ENCODE measurements at places on chromosomes 4 and X.

DNA sequence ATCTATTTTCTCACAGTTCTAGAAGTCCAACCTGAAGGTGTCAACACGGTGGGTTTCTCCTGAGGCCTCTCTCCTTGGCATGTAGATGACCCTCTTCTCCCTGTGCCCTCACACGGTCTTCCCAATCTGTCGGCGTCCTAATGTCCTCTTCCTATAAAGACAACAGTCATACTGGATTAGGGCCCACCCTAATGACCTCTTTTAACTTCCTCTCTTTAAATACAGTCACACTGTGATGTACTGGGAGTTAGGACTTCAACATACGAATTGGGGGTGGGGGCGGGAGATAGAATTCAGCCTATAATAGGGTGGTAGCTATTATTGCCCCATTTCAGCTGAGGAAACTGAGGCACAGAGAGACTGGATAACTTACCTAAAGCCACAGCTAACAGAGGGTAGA is 70.2 kb downstream of the SMIM20 start:
- no peak for DNase-seq

DNA sequence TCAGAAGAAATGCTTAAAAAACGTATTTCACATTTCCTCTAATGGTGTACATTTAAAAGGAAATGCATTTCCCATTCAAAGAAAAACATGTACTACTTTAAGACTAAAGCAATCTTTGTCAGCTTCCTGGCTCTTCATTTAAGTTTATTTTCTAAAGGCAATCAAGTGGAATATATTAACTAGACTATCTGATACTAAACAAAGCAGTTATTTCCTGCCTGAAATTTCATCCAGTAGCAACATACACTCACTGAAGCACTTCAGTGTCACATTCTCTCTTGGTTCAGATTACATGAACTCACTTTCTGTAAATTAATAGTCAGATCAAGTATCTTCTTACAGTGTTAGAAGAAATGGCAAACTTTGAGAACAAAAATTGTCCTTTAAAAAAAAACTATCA is 42.5 kb downstream of the LRBA start:
- no peak for DNase-seq

DNA sequence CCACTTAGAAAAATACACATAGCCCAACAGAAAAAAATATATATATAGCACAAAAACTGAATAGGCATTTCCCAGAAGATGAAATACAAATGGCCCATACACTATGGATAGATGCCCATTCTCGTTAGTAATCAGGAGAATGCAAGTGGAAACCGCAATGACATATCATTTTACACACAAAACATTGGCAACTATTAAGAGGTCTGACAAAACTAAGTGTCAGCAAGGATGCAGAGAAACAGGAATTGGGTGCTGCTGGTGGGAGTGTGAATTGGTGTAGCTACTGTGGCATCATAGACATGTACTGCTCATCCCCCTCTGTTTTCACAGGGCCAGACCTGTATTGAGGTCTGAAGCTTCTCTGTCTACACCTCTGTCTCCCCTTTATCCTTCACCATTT is 320.0 kb downstream of the IDS start:
- DNase-seq: peak; percentile 2

DNA sequence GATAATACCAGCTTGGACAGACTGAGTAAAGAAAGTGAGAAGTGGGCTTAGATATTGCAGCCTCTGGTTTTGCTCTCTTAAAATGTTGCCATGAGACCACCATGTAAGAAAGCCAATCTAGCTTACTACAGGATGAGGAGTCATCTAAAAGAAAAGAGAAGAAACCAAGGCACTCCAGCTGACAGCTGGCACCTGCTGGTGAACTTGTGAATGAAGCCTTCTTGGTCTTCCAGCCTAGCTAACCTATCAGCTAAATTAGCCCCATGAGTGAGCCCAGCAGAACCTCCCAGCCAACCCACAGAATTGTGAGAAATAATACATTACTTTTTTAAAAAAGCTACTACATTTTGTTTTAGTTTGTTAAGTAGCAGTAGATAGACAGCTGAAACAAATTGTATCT is 154.5 kb upstream of the QRFPR start:
- DNase-seq: no peak

GRCh38 chrX:64204252-64204651 is 1.3 kb downstream of the AMER1 start:
- peak; percentile 8 for DNase-seq

DNA sequence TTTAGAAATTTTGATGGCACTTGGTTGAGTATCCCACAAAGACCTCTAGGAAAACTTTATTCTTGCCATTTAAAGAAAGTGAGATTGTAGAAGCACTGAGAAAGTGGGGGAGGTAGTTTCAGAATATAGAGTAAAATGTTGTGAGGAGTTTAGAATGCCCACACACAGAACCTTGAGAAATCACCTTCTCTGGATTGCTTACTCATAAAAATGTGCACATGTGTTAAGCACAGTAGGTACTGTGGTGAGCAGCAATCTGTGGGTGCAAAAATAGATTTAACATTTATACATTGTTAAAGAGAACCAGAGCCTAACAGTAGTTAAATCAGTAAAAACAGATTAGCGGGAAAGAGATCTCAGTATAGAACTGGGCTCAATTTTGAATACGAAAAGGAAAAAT is 201.2 kb upstream of the NWD2 start:
- DNase-seq: no peak

- DNase-seq: peak; percentile 16
Measured at GRCh38 chr4:151202851-151203455, 74.0 kb upstream of the PRSS48 start.
